Metanephros (tissue), 2 donors: ENCODE measurements at places on chromosomes 5 and 9. TPM values are rescaled to one million over a fixed set of nuclear protein-coding genes. Genes with fewer than 3 reads are reported as not detected.

Gene ADRB2
- 3.0 TPM for total RNA-seq

Gene DNAI1
- 1.3 TPM for total RNA-seq

Gene ARHGEF39
- 2.9 TPM for total RNA-seq

Gene RNF183
- 3.1 TPM for total RNA-seq

Gene HAVCR1
- 5.3 TPM for total RNA-seq

Gene SLC34A3
- 3.0 TPM for total RNA-seq

Gene INSL4
- total RNA-seq = not detected

Gene TRIP13
- 6.1 TPM for total RNA-seq

Gene CDC25C
- total RNA-seq = 5.1 TPM

Gene C9orf85
- total RNA-seq = 14.2 TPM

Gene SMIM33
- total RNA-seq = not detected

Gene FOXE1
- total RNA-seq = not detected

Gene EIF4EBP3
- total RNA-seq = 6.0 TPM

Gene TOMM5
- total RNA-seq = 63.1 TPM

Gene POU5F2
- 5.1 TPM for total RNA-seq

Gene PCDHA10
- 1.2 TPM for total RNA-seq

Gene TPM2
- total RNA-seq = 665 TPM

Gene F2RL2
- 1.1 TPM for total RNA-seq

Gene GPR21
- total RNA-seq = 7.9 TPM
